COLO829 (cell line): ENCODE measurements at places on chromosomes 16 and 17.

DNA sequence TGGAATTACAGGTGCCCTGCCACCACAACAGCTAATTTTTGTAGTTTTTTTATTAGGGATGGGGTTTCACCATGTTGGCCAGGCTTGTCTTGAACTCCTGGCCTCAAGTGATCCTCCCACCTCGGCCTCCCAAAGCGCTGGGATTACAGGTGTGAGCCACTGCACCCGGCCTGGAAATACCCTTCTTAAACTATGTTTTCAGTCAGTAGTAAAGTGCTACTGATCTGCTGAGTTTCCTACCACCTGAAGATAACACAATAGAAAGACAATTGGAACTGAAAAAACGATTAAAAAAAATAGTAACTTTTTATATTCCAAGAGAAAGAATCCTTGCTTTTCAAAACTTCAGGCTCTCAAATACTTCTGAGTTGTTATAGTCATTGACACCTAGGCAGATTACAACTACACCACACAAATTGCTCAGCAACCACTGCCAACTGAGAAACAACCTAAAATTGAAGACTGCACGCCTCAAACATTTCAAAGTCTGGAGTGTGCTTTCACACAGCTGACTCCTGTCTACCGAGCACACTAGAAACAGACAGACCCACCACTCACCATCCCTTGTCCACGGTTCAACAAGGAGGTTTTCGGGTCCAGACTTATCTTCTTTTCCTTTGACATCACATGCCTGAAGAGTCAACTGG is 40.9 kb downstream of the ZZEF1 start:
- DNase-seq: no peak

DNA sequence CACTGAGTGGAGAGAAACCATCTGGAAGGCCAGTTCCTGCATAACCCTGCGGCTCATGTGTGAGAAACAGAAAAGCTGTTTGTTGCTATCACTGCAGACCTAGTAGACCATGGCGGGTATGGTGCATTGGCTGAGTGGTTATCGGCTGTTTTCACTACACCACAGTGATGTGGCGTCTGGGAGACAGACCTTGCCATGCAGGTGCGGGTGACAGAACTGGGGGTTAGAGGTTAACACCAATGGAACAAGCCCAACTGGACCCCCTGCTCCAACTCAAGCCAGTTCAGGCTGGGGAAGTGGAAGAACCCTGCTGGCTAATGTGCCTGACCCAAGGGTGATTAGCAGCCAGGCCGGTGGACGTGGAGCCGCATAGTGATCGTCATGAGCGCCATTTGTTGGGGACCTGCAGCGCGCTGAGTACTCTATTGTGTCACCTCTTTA is 91.9 kb downstream of the IRF8 start:
- DNase-seq: no peak

GRCh38 chr16:51326131-51326856 is 175.2 kb upstream of the SALL1 start:
- DNase-seq: peak; percentile 64

- no peak for DNase-seq
Observed at GRCh38 chr17:31841850-31842194, 17.2 kb downstream of the COPRS start.

DNA sequence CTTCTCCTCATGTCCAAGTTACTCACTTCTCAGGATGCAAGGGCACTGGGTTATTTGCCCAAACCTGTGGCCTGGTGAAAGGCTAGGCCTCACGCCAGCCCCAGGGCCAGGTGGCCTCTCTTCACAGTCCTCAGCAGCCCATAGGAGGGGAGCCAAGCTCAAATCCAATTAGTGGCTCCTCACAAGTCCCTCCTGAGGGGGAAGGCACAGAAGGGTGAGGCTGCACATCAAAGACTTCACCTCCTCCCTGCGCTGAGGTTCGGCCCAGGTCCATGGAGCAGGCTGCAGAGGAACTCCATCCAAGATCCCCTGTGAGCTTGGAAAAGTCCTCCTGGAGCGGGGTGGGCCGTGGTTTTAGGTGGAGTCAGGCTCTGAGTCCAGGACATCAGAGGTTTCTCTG is 320.0 kb downstream of the FOXL1 start:
- no peak for DNase-seq
